CD4-positive, alpha-beta T cell treated with Interleukin-6 for 4 hours (primary cell): ENCODE measurements at places on chromosomes 16 and 17.

GRCh38 chr16:1054660-1055556, 17.6 kb upstream of the SSTR5 start:
- peak; percentile 61 for DNase-seq

DNA sequence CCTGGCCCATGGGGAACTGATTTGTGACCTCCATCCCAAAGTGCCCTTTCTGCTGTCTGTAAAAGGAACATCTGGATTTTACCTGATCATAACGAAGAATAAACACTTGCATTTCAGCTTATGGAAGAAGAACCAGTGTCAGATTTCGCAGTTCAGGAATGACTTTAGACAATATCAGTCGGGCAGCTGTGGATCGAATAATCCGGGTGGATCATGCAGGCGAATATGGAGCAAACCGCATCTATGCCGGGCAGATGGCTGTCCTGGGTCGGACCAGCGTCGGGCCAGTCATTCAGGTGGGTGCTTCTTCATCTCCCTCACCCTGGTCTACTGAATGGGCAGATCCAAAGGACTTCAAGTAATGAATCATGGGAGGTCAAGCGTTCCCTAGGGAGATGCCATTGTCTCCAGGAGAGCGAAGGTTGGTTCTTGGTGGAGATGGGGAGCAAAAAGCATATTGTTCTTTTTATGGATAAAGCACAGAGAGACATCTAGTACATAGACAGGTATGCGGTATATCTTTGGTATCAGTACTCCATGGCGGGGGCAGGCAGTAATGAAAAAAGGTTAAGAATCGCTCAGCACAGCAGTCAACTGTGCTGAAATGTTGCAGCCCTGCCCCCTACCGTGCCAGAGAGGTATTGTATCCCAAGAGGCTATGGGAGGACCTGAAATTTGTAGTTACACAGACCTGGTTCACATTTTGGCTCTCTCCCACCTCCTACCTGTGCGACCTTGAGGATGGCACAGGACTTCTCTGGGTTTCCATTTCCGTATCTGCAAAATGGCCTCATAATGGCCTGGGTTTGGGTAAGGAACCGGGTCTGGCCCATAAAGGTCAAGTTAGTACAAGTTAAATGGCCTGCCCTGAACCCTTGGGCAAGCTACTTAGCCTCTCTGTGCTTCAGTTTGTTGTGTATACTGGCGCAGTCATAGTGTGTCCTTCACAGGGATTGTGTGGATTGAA, 4.7 kb downstream of the COQ7 start:
- peak; percentile 52 for DNase-seq

DNA sequence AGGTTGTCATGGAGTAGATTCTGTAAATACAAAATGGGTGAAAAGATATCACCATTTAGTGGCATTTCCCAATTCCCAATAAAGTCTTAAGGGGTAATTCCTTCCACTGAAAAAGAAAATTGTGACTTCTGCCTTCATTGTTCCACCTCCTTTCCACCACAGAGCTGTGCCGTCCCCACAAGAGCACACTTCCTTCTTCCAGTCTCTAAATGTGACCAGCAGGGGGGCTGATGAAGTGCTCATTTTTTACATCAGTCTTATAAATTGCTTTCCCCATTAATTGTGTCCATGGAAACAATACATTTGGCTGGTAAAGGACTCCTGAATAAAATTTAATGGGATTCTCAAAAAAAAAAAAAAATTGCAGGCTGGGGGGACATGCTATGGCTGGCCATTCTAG, 260.8 kb upstream of the PSMD7 start:
- no peak for DNase-seq

GRCh38 chr17:81878294-81878693, 7.2 kb upstream of the ARHGDIA start:
- DNase-seq: no peak

- no peak for DNase-seq
These were observed 10.5 kb upstream of the TEKT3 start for GRCh38 chr17:15351925-15352324.

DNA sequence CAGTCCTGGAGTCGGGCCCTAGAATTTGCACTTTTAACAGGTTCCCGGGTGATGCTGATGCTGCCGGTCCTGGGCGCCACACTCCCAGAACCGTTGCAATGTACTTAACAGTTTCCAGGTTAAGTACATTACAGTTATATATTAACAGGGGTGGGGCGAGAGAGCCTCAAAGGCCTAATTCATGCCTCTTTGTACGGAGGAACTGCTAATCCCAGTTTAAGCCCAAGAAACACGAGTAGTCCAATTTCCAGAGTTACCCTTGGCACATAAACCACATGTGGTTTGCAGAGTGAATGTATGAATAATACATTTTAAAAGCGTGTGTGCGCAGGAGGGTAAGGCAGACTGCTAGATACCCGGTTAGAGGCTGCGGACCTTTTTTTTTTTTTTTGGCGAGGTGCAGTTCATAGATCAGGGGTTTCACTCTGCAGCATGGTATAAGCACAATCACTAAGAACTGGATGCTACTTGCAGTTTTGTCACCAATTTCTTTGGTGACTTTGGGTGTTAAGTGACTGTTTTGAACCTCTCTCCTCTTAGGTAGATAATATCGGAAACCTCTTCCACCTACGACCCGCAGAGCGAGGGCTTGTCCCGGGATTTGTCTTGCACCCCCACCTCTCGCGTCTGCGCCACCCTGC, 713 bp downstream of the COX11 start:
- DNase-seq: peak; percentile 63

DNA sequence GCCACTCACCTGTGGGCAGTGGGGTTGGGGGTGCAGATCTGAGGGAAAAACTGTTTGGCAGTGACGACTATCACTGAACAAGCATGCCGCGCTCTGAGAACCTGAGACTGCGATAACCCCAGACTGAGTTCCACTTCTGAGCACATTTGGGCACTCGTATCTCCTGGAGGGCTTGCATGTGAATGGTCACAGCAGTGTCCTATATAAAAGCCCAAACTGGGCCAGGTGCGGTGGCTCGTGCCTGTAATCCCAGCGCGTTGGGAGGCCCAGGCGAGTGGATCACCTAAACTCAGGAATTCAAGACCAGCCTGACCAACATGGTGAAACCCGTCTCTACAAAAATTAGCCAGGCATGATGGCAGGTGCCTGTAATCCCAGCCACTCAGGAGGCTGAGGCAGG, 18.7 kb downstream of the ATP2C2 start:
- DNase-seq: no peak

- no peak for DNase-seq
These were observed 31.2 kb downstream of the LYRM9 start for GRCh38 chr17:27862004-27862403.

- DNase-seq: no peak
These were observed 138.1 kb downstream of the SHISA9 start for GRCh38 chr16:13039526-13039925.

GRCh38 chr17:48540213-48540612, 4.7 kb downstream of the HOXB2 start:
- DNase-seq: no peak

GRCh38 chr17:78842881-78843565, 2.4 kb upstream of the USP36 start:
- peak; percentile 70 for DNase-seq

DNA sequence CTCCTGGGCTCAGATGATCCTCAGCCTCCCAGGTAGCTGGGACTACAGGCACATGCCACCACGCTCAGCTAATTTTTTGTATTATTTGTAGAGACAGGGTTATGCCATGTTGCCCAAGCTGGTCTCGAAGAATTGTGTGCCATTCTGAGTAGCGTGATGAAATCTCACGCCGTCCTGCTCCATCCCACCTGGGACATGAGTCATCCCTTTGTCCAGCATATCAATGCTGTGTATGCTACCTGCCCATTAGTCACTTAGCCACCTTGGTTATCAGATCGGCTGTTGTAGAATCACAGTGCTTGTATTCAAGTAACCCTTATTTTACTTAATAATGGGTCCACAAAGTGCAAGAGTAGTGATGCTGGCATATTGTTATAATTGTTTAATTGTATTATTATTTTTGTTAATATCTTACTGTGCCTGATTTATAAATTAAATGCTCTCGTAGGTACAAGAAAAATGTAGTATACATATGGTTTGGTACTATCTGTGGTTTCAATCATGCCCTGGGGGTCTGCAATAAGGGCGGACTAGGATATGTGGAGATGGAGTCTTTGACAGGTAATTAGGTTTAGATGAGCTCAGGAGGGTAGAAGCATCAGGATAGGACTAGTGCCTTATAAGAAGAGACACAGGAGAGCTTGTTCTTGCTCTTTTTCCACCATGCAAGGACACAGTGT, 26.6 kb upstream of the SLC13A2 start:
- DNase-seq: no peak

GRCh38 chr17:65008882-65009281, 47.7 kb downstream of the GNA13 start:
- DNase-seq: no peak

DNA sequence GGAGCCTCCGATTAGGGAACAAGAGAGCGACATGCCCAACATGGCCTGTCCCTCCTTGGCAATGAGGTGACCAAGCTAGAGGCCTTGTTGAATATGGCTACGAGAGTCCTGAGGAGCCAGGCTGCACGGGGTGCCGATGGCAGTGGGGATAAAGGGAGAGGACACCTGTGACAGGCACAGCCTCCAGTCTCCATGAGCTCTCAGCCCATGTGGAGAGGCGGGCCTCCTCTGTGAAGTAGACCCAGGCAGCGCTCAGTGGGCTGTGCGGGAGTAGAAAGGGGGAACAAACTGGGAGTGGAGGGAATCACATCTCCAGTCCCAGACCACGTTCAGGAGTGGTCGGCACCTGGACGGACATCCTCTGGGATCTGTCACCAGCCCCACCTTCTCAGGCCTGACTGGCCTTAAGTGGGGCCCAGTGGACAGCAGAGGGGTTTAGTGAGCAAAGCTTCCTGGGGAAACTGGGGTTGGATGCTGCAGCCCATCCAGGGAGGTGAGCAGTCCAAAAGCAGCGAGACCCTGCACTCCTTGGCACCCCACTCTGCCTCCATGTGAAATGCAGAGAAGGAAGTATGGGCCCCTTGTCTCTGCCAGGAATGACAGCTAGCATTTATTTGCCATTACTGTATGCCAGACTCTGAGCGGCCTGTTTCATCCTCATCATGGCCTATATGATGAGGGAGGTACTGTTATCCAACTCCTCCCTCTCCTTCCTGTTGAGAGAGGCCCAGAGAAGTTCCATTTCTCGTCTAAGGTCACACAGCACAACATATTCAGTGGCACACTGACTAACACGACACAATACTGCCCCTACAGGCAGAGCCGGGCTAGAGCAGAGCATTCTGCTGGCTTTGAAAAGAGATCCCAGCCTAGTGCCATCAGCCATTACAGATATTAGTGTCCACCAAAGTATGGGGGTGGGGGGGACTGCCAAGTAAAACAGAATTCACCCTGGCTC, 4.5 kb upstream of the TMEM92 start:
- peak; percentile 59 for DNase-seq

- DNase-seq: no peak
These were observed 30.8 kb downstream of the ADCY9 start for GRCh38 chr16:4085405-4085970.

- DNase-seq: no peak
These were observed 92.0 kb downstream of the WSCD1 start for GRCh38 chr17:6162216-6162615.

- no peak for DNase-seq
These were observed 10.1 kb upstream of the RASD1 start for GRCh38 chr17:17506181-17506741.

DNA sequence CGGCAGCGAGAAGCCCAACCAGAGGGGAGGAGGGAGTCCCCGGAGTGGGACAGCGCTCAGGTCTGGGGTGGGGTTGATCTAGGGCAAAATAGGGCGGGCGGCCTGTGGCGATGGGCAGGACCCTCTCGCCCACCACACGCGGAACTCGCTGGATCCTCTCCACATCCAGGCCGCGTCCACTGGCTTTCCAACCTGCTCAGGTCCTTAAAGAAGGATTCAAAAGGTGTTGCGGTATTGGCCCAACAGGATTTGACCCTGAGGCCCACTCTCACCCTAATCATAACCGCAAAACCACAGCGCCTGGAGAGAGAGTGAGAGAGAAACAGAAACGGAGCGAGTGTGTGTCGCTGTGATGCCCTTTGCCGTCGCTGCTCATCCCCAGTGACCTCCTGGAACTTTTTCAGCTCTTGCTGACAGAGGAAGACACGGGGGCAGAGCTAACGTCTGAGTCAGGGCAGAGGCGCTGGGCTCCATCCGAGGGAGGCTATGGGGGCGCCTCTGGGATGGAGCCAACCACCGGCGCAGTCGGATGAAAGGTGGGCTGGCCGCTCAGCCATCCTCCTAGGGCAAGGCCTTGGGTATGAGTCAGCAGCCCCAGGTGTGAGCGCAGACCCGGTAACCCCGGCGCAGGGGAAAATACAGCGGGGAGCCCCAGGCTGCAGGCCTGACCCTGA, 16.7 kb upstream of the OR1F1 start:
- DNase-seq: peak; percentile 61

GRCh38 chr16:10888320-10888937, 11.4 kb downstream of the CIITA start:
- no peak for DNase-seq

- DNase-seq: no peak
These were observed 16.3 kb downstream of the MPP3 start for GRCh38 chr17:43816336-43817320.

- peak; percentile 53 for DNase-seq
These were observed 63.6 kb downstream of the SMG6 start for GRCh38 chr17:2239882-2240430.

- DNase-seq: peak; percentile 58
These were observed 62.9 kb downstream of the SMURF2 start for GRCh38 chr17:64599187-64599676.

- DNase-seq: no peak
These were observed 169.9 kb downstream of the CYB561 start for GRCh38 chr17:63275971-63276745.

DNA sequence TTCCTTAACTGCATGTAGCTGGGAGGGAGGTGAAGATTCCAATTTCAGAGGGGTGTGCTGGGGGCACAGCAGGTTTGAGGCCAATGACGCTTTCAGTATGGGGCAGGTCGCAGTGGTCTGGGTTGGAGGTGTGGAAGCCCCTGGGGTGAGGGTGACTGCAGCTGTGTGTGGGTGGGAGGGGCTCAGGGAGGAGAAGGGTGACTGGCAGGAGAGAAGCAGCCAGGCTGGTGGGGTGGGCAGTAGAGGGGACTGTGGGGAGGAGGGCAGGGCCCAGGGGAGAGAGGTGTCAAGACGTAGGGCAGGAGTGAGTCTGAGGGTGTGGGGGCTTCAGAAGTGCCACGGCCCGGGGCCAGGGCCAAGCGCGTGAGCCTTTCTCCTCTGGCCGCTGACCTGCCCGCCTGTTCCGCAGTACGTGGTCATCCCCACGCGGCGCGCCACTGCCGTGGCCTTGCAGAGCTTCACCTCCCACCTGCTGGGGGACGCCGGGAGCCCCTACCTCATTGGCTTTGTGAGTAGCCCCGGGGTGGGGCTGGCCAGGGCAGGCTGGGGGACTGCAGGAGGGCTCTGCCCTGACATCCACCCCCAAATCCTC, 19.4 kb downstream of the MYBBP1A start:
- DNase-seq: no peak
